ENCODE measurements at places on chromosomes 4 and X. TPM values are rescaled to one million over a fixed set of nuclear protein-coding genes. Genes with fewer than 3 reads are reported as not detected.

- peak; percentile 37 for DNase-seq
Measured at GRCh38 chr4:7043284-7044136, at the start of gene TADA2B. TADA2B (plus strand) TSS chr4:7043372; CDS start chr4:7043580, 208 bp downstream.

- no peak for DNase-seq
Measured at GRCh38 chr4:143514169-143514495, 630 bp downstream of the SMARCA5 start.

DNA sequence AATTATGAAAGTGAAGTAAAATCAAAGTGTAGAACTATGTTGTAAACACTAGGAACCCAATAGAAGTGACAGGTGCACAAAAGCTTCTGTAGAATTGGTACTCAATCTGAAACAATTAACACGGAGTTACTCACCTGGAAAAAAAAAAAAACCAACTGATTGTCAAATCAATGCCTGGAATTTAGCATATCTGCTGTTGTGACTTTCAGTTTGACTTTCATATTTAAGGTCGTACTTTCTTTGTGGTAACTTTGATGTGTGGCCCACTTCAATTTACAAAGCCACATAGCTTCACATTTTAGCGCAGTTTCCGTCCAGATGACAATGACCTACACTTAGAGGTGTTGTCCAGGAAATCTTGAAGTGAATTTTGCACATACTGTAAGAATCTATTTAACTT is 1124.9 kb downstream of the STIM2 start:
- no peak for DNase-seq

DNA sequence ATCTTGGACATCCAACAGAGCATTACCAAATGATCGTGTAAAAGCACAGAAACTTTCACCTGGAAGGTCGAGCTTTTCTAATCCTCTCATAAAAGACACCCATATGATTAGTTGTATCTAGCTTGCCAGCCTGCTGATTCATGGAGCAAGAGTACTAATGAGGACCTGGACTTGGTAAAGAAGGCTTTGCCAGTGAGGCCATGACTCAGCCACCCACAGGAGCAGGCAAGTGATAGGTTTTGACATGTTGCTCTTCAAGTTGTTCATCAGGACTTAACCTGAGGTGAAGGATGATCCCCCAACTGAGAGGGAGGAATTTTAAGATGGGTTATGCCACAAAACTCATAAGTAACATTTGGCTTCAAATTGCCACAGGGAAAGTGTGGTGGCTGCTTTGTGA is 24.7 kb upstream of the EPGN start:
- DNase-seq = peak; percentile 55

DNA sequence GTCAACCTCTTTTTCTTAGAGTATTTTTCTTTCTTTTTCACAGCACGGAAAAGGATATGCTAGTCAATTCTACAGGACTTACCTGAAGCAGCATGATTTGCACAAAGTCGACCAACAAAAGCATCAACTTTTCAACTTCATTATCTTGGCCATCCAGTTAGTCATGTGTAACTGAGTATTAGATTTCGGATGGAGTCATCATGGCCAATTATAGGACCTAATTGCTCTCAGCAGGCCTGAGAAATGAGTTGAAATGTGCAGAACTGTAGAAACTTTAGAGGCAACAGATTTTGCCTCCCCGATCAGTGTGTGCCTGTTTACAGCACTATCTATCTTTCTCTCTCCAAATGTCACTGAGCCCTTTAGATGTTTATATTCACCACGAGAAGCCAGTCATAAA is 41.0 kb downstream of the PCDH10 start:
- no peak for DNase-seq

GALNTL6 gene
- not detected for total RNA-seq

HSFX4 gene
- total RNA-seq = not detected

All from fibroblast of the aortic adventitia (primary cell).